Activated T-cell treated with anti-CD3 and anti-CD28 coated beads for 48 hours (primary cell): ENCODE measurements at places on chromosomes 6 and 20.

DNA sequence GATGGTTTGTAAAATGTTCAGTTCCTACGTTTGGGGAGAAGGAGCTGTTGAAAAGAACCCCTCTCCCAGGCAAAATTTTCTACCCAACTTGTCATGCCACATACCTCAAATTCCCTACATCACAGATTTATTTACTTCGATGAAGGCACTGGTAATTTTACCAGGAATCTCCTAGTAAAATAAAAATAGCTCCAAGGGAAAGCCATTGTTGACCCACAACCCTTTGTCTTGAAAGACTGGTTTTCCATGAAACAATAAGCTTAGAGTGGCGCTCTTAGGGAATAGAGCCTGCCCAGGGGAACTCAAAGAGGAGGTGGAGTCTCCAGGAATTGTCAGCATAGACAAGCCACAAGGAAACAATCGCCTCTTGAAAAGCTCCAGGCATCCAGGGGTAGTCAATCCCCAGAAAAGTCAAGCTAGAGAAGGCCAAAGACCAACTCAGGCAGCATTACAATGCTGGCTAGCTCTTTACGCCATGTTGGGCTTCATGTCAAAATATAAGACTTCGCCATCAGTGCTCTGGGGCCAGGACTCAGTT is 99.2 kb upstream of the RREB1 start:
- DNase-seq, result no peak

DNA sequence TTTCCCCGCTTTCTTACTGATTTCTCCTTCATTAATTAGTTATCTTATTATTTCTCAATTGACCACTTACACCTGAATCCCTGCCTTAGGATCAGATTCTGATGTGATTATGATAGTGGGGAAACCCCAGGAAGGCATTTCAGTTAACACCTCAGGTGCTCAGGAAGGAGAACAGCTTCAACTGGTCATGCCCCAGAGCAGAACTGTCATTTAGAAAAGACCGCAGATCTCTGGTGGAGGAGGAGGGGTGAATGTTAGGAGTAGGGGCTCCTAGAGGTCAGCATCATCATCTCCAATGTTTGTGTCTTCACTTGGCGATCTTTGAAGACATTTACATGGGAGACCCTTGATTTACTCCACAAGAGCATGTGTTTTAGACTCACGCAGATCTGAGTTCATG is 44.5 kb downstream of the PROKR2 start:
- no peak for DNase-seq

GRCh38 chr6:143087856-143088255 is 27.2 kb downstream of the AIG1 start:
- DNase-seq, result no peak

DNA sequence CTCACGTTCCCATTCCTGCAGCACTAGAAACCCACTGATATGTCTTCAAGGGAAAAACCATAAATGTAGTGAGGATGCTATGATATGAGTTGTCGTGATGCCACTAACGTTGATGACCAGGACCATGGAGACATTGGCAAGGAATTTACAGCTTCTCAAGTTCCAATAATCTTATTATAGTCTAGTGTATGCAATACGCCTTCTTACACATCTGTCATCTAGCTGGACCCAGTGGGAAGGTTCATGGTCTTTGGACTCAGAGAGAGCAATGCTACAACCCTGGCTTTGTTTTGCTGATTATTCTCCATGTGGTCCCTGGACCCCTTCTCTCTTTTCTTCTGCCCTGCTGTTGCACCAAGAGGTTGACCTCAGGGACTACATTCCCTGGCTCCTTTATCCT is 76.0 kb upstream of the BMP2 start:
- no peak for DNase-seq

GRCh38 chr6:122416825-122417224 is 17.4 kb downstream of the HSF2 start:
- no peak for DNase-seq

GRCh38 chr6:67640484-67640883 is 994.6 kb upstream of the ADGRB3 start:
- DNase-seq, result no peak

GRCh38 chr20:11457488-11457887 is 460.2 kb upstream of the BTBD3 start:
- DNase-seq, result no peak

- DNase-seq, result no peak
Measured at GRCh38 chr20:61727761-61728160, 337.9 kb downstream of the TAF4 start.

- DNase-seq, result no peak
Measured at GRCh38 chr6:150032598-150032997, 7.3 kb upstream of the RAET1L start.

- DNase-seq, result no peak
Measured at GRCh38 chr6:115612216-115612615, 448.5 kb downstream of the FRK start.

- DNase-seq, result no peak
Measured at GRCh38 chr6:21149470-21149869, 444.1 kb upstream of the SOX4 start.

- DNase-seq, result no peak
Measured at GRCh38 chr20:24060851-24061590, 72.4 kb upstream of the GGTLC1 start.

DNA sequence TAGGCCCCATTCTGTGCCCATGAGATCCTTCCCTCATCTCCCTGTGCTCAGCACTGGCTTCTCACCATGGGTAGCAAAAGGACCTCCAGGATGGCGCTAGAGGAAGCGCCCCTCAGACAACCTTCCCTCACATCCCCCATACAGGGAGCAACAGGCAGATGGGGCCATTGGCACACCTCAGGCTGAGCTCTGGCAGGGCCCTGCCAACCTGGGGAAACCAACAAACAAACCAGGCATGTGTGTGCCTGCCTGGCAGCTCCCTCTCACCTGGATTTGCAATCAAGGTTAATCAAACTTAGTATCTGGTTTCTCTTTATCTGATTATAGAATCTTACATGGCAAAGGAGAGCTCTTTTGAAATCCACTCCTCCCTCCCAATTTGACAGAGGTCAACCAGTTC is 134.9 kb downstream of the SLC23A2 start:
- no peak for DNase-seq

GRCh38 chr20:53974785-53975555 is 95.4 kb downstream of the BCAS1 start:
- no peak for DNase-seq

DNA sequence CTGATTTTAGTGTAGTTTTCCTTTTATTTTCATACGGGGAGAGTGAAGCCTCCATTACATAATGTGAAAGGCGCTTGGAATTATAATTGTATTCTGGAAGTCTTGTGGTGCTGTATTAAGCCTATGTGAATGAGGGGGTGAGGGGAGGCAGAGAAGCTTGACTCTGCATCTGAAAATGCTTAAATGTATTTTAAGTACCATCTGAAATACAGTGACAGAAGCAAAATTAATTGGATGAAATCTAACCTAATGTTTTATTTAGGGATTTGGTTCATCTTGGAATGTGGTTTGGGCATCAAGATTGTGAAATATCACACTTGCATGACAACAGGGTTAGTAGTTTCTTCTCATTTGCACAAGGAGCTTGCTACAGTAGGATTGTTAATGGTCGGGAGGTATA is 41.2 kb downstream of the TMEM200A start:
- no peak for DNase-seq

- DNase-seq, result no peak
Measured at GRCh38 chr20:14477125-14477524, 139.7 kb upstream of the FLRT3 start.

DNA sequence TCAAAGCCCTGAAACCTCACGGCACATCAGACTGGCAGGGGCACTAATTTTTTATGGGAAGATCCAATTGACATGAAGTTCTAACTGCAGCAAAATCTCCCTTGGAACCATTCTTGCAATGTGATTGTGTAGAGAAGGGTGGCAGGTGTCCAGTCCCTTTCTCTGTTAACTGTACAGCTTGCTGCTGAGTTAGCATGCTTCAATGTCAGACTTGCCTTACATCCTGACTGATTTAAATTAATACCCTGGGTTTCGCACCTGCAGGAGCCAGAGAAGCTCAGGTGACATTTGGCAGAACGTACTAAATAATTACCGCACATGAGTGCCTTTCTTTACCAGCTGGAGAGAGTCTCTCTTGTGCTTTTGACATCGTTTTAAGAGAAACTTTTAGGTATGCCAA is 123.0 kb downstream of the DOK5 start:
- no peak for DNase-seq

DNA sequence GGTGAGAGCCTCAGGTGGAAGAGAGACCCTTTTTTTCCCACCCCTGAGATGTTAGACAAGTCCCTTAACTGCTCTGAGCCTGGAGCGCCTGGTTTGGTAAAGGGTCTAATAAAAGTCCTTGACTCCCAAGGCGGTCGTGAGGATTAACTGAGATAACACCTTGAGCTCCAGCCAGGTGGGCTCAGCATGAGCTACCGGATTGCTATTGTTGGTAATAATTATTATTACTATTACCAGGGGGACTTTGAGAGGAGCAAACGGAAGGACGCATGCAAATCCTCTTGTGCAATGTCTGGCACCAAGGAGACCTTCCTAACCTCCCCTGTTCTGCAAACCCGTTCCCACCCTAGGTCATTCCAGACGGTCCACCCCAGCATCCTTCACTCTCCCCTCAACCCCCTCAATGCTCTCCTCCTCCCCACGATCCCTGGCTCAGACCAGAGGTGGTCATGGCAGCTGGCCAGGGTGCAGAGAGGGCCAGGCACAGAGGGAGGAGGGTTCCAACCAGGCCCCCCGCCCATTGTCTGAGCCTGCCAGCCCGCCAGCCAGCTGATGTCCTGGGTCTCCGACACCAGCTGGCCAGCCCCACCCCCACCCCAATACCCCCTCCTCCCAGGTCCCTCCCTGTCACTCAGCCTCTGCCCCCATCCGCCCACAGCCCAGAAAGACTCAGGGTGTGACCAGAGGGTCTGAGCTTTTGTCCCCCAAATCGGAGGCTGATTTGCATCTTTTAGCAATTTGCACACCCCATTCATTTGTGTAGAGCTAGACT is 14.3 kb upstream of the CBFA2T2 start:
- no peak for DNase-seq

DNA sequence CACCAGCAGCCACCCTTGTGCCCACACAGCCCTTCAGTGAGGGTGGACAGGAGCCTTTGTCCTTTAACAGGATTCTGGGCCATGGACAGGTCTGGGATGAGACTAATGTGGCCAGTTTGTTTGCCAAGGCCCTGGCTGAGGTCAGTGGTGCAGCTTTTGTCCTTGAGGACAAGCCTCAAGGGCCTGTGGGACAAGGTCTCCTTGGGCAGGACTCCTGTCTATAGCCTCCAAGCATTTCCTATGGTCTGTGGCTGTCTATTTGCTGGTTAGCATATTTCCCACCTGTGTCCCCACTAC is 44.1 kb downstream of the SUN5 start:
- DNase-seq, result no peak

DNA sequence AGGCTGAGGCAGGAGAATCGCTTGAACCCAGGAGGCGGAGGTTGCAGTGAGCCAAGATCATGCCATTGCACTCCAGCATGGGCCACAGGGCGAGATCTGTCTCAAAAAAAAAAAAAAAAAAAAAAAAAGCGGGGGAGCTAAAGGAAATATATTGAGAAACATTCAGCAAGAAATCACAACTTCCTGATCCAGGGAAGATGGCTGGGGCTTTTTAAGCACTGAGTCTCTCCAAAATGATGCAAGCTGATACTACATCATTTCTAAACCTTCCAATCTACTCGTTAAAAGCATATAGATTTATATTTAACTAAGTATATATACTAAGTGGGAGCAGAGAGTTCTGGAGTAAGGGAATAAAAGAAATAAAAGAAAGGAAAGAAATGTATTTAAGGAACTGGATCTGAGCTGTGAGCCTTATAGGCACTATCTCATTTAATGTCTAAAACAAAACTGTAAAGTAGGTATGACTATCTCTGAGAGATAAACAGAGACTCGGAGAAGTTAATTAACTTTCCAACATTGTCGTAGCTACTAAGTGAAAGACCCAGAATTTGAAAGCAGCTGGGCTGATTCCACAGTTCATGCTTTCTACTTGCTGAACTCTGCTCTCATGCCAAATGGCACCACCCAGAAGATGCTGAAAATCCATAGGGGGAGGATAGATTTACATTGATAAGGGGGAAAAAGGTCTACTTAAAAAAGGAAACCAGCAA is 215.0 kb upstream of the MARCKS start:
- DNase-seq, result no peak

DNA sequence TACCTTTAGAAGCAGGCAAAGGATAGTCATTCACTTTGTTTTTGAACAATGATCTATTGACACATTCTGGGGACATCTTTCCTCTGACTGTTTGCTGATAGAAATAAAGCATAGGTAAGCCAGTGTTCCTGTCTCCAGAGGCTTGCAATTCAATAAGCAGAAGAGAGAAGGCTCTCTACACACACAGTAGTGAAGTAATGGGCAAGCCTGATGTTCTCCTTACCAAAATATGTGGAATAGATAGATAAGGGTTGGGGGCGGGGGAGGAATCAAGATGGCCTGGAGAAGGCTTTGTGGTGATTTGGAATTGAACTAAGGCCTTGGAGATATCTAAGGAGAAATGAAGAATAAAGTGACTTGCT is 27.3 kb downstream of the PAQR8 start:
- DNase-seq, result no peak

- no peak for DNase-seq
Measured at GRCh38 chr6:2646346-2646745, 104.4 kb downstream of the MYLK4 start.

DNA sequence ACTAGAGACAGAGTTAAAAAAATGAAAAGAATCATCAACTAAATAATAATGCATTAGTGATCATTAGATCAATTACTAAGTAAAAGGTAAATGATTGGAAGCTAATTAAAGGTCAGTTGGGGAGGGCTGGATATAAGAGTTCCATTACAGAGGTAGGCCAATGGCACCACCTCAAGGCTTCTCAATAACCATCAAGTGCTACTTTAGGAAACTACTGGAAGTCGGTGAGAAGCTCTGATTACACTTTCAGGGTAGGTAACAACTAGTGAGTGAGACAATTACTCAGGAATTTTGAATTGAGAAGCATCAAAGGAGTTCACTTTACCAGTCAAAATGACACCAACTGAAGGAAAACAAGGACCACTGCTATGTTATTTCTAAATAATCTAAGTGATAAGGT is 90.2 kb upstream of the HDAC2 start:
- no peak for DNase-seq

DNA sequence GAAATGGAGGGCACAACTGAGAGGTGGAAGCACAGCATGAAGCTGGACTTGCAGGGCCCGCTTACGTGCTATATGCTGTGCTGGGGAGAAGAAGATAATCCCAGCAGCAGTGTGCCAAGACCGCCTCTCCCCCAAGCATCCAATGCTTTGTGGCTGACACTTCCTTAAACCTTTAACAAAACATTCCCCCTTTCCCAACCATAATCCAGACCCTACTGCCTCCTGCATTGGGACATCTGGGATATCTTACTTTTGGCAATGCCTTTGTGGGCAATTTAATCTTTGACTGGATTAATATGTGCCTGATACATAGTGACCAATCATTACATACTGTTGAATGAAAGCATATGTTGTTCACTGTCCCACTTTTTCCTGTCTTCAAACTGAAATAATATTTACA is 3.1 kb upstream of the TENT5A start:
- DNase-seq, result no peak

DNA sequence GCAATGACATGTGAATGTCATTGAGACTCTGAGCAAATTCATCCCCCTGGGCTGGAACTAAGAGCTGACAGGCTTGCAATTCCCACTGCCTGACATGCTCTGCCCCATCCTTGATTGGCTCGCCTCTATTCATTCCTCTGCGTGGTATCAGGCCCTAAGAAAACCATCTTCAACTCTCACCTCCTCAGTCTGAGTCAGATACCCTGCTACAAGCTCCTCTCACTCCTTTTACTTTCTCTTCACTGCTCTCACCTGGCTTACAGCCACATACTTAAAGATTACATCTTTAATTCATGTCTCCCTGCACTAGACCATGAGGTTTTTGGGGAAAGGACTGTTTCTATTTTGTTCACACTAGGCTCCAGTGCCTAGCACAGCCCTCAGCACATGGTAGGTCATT is 131.6 kb downstream of the KIF6 start:
- DNase-seq, result no peak
